ENCODE measurements at places on chromosomes 6 and 20.
A peak's percentile ranks its signal among the peaks of the same experiment; 100 is the strongest.

DNA sequence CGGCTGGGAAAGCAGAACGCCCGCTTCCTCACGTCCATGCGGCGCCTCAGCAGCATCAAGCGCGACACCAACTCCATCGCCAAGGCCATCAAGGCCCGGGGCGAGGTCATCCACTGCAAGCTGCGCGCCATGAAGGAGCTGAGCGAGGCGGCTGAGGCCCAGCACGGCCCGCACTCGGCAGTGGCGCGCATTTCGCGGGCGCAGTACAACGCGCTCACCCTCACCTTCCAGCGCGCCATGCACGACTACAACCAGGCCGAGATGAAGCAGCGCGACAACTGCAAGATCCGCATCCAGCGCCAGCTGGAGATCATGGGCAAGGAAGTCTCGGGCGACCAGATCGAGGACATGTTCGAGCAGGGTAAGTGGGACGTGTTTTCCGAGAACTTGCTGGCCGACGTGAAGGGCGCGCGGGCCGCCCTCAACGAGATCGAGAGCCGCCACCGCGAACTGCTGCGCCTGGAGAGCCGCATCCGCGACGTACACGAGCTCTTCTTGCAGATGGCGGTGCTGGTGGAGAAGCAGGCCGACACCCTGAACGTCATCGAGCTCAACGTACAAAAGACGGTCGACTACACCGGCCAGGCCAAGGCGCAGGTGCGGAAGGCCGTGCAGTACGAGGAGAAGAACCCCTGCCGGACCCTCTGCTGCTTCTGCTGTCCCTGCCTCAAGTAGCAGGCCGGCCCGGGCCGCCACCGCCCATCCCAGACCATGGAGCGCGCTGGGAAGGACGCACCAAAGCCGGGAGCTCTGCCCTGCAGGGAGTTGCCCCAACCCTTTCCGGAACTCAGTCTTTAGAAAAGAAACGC lies 36.7 kb downstream of the STX11 start:
- no peak for DNase-seq

DNA sequence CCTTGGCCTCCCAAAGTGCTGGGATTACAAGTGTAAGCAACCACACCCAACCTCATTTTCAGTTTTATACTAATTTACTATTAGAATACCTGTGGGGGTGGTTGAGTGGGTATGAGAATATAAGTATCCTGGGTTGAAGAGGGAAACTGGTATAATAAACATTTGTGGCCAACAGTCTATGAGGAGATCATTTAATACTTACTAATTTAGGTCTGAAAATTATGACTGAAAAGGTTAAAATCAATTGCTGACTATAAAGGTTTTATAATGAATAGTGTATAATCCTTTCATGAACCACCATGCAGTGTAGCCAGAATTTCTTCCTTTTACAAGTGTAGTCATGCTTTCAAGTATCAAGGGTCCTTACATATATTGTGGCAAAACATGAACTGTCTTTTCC lies 11.1 kb downstream of the ASF1A start:
- no peak for DNase-seq

DNA sequence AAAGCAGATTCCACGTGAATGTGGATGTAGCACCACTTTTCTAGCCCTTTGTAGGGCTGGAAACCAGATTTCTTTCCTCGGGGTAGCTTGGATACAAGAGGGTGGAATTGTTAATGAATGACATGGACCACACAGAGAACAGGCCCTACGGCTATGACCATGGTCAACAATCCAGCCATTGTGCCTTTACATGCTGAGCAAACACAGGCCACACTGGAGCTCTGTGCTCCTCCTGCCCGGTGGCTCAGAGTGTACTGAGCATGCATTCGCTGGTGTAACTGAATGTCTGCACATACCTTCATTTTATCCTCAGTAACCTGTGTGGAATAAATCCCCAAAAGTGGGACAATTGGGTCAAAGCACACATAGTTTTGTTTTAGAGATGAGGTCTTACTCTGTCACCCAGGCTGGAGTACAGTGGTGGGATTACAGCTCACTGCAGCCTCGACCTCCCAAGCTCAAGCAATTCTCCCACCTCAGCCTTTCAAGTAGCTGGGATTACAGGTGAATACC lies 32.8 kb downstream of the LRP11 start:
- no peak for DNase-seq

DNA sequence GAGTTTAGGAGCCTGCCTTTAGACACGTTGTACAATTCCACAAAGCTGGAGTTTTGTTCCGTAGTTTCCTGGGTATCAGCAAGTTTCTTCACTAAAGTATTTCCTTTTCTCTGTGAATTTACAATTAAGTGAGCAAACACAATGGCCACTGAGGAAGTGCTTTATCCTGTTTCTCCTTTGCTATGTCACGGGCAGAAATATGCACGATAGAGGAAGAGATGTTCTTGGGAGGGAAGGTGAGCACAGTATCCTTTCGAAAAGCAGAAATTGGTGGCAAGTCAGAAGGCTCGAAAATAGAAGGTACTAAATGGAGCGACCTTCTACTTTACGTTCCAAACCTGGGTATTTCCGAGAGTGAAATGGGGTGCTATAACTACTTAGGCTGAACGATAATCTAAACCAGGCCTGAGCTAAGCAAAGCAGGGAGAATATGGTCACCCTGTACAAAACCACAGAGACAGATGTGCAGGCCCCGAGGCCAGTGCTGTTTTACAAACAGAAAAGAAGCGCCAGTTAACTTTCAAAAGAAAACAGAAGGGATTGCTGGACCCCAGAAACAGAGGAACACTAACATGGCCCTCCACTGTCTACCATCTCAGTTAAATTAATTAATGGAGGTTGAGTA lies 259.6 kb downstream of the TBC1D7 start:
- DNase-seq, result no peak

DNA sequence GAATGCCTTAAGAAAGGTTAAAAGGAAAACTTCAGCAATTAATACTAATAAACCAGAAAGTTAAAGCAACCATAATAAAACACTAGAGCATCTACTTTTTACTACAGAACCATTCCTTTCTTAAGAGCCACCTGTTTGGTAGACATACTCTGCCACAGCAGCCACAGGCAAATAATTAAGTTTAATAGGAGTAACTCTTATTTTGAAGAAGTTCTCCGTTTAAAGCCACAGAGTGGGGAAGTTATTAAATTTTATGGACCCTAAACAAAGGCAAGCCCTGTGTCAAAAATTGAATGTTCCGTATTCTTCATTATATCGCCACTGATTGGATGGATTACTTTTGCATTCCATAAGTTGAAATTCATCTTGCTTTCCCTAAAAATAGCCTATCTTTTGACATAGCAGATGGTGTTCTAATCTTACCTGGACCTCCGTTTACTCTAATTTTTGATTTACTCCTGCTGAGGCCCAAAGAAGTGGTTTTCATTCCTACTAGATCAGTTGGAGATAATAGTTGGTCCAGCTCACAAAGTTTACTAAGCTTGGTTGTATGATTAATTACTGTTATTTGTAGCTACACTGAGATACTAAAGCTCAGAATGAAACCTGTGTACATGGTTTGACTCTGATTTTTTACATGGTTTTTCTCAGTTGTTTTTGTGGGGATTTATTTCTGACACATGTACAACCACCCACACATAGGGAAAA lies 140.4 kb upstream of the SUPT3H start:
- no peak for DNase-seq

DNA sequence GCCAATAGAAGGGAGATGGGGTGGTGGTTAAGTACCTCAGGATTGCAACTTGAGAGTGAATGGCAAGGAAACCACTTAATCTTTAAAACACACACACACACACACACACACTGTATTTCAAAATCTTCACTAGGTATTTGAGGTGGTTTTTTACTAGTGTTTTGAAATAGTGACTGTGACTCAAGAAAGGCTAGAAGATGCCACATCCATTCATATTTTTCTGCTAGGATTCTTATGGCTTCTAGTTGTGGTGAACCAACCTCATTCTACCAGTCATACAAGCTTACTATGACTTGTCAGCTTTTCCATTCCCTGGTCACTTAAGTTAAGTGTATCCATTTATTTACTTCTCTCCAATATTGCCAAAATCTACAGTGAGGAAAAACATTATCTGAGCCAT lies 519.4 kb upstream of the JAG1 start:
- no peak for DNase-seq

- DNase-seq, result no peak
Observed at GRCh38 chr20:44187054-44187771, at the start of gene JPH2. Gene JPH2 (minus strand): TSS chr20:44187188. CDS start chr20:44186705, 483 bp downstream.

- no peak for DNase-seq
Observed at GRCh38 chr6:72967329-72967728, 258.0 kb downstream of the KHDC1L start.

GRCh38 chr6:21024616-21025015 lies 490.4 kb downstream of the CDKAL1 start:
- no peak for DNase-seq

DNA sequence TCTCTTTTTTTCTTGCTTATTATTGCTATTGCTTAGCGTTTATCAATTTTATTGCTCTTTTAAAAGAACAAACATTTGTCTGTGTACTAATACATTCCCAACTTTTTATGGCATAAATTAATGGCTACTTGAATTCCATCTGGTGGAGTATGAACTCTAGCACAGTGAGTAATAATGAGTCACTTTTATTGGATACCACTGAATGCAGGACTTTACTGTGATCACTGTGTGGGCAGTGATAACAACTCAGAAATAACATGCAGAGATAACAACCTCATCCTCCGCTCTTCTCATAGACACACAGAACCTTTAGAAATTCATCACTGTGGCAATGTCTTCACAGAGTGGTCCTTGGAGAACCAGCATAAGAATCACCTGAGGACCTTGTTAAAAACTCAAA lies 174.9 kb upstream of the PRND start:
- DNase-seq, result no peak

- DNase-seq, result no peak
Observed at GRCh38 chr6:93819189-93819588, 399.8 kb upstream of the EPHA7 start.

GRCh38 chr6:169898788-169899480 lies 147.5 kb downstream of the ERMARD start:
- DNase-seq, result no peak

- DNase-seq, result no peak
Observed at GRCh38 chr20:14667226-14667625, 329.8 kb upstream of the FLRT3 start.

DNA sequence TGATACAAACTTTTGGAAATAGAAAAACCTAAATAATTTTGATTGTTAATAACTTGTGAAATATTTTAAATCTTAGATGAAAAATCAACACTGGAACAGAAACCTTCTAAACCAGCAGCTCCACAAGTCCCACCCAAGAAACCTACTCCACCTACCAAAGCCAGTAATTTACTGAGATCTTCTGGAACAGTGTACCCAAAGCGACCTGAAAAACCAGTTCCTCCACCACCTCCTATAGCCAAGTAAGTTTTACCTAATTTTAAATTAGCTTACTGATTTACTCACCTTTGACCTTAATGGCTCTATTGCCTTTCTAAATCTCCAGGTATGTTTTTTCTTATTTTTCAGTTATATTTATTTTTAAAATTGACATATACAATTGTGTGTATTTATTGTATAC lies 102.6 kb upstream of the ADGRF4 start:
- DNase-seq, result no peak

DNA sequence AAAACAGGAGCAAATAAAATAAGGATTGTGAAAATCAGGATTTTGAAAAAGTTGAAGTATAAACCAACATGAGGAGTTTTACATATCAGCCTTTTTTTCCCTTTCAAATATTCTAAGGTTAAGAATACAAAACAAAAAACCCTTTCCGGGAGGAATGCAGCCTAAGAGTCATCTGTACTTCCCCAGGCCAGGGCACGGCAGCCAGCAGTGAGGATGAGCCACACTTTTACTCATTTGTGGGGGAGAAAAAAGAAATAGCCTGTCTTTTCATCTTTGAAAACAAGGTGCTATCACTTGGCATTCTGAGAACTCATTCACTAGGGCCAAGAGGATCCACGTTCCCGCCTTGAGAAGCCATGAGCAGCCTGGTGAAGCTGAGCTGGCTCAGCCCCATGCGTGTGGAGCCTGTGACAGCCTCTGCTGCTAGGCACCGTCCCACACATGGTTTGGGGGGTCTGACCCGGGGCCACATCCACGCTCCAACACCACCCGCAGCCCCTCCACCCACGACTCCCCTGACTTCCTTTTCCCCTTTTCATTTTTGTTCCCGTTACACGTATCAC lies 11.2 kb downstream of the SLC22A1 start:
- no peak for DNase-seq

DNA sequence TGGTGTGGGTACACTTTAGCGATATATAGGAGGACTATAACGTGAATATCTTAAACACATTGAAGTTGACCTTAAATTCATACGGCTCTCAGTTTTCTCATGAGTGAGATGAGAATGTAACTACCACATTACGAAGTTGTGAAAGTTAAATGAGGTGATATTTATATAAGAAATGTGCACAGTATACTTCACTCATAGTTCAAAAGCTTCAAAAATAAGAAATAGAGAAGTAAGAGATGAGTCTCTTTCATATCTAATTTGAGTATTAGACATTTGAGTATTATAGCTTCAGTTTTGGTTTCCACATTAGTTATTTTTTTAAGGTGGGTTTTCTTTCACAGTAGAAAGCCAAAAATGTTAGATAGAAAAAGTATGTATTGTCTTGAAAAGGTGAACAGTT lies 183.3 kb downstream of the NKAIN2 start:
- no peak for DNase-seq

DNA sequence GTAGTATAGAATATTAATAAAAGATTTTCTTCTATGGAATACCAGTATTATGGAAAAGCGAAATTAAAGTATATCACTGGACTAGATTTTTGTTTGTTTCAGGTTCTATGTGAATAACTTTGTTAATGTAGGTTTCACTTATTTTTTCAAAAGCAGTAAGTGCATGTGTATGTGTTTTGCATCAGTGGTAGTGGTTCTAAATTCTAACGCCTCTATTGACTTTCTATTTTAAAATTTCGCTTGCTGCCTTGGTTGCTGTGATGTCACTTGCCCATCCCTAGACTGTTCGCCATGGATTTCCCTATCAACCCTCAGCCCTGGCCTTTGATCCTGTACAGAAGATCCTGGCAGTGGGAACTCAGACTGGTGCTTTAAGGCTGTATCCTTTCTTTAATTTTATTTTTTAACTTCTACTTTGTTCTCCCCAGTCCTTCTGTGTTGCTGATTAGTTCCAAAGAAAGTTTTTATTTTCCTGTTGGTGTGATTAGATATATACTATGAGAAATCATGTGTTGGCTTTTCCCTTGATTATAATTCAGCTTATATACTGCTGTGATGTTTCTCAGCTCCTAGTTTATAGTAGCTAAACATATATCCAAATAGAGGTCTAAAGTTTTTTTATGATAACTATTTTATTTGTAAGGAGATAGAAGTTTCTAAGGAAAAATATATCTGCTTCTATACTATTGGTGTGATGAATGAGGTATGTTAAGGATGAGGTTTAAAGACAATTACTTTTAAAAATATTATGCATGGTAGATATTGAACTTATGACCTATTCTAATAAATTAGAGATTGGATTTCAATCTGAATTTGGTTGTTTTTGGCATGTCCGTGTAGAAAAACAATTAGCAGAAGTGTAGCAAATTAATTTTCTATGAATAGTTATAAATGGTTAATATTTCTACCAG lies 1.7 kb downstream of the STXBP5 start:
- no peak for DNase-seq

- DNase-seq, result peak; percentile 16
Observed at GRCh38 chr20:2742934-2743559, 50.5 kb downstream of the EBF4 start.
